ENCODE measurements at places on chromosomes 12 and 14.

GRCh38 chr12:114682785-114683708, 928 bp downstream of the TBX3 start:
- no peak for DNase-seq

DNA sequence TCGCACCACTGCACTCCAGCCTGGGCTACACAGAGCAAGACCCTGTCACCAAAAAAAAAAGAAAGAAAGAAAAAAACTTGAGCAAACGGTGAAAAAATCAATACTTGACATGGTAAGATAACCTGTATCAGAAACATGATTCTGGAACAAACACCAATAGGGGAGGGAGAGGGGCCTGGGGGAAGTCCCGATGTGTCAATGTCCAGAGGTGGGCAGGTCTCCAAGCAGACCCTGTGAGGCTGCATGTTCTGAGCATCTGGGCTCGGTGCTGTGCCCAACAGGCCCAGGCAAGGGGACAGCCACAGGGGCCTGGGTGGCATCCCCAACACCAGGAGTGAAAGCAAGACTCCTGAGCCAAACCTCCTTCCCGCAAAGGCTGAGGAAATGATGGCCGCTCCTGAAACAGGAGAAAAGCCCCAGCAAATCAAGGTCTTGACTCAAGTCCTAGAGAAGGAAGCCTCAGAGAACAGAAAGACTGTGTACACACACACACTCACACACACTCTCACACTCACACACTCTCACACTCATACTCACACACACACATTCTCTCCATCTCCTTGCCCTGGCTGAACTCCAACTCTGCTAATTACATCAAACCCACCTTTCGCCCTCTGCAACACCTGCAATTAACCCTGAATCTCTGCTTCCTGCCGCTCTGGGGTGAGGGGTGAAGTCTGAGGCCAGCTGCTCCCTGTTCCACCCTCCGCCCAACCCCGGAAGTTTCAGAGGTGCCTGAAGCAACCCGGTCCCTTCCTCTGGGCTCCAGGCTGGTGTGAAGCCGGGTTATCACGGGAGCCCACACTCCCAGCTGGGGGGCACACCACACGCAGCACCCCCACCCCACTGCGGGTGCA, 20.4 kb downstream of the CCDC88C start:
- DNase-seq: peak; percentile 78

GRCh38 chr12:131869871-131870418, 24.5 kb upstream of the ULK1 start:
- no peak for DNase-seq

DNA sequence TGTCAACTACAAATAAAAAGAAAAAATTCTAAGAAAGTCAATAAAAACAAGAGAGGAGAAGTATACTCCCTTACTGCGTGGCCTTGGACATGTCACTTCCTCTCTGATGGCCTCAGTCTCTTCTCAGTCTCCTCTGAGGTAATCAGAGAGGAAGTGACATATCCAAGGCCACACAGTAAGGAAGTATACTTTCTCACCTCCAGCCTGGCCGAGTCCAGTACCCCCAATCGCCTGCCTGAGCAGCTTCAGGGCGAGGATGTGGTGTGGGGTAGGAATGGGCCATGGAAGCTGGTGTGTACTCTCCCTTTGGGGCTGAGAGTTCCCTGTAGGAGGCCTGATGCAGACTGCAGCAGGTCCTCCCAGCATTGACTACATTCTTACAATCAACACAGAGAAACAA, 15.8 kb downstream of the VDR start:
- DNase-seq: no peak

- DNase-seq: no peak
Observed at GRCh38 chr12:6345319-6346091, 3.6 kb upstream of the TNFRSF1A start.

GRCh38 chr12:23495472-23495871, 454.0 kb downstream of the SOX5 start:
- DNase-seq: no peak

GRCh38 chr12:84397846-84398245, 514.8 kb downstream of the SLC6A15 start:
- no peak for DNase-seq

DNA sequence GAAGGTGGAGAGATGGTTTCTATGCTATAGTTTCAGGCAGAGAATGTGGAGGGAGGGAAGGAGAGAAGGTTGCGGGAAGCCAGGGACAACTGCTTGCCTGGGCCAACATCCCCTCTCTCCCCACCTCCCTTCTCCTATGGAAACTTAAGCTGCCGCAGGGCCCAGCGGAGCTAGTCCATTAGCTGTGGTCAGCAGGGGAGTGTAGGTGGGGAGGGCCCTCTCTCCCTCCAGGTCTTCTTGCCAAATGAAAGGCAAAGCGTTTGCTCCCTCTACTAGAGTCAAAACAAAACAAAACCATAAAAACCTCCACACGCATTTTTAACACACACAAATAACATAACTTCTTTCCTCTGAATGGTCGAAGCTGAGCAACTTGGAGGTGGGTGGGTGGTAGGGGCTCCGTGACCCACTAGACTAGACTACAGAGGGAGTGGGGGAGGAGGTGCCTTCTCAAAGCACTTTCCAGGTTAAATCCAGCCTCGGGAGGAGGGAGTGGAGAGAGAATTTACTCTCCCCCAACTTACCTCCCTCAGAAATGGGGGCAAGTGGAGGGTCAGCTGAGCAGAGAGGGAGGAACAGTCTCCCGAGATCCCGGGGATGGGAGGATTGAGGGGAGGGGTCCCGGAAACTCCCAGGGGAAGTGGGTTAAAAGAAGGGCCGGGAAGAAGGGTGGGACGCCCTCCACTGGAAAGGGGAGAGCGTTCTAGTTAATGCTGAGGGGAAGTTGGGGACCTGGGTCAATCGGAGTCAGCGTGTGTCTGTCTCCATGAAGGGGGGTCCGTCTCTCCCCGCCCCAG, 4.6 kb upstream of the CACNB3 start:
- DNase-seq: no peak

GRCh38 chr12:105457026-105457425, 126.5 kb downstream of the C12orf75 start:
- no peak for DNase-seq

DNA sequence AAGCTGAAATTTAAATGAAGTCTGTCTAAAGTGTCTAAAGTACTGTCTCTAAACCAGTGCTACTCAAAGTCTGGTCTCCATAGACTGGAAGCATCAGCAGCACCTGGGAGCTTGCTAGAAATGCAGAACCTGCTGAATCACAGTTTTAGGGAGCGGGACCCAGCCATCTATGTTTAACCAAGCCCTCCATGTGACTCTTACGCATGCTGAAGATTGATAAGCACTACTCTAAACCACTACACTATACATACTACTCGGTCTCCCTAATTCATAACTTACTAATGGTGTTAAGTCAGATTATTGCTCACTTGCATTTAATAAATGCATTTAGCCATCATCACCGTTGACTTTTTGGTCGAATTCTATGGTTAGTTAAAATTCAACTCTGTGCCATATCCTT, 88.8 kb downstream of the SLC25A21 start:
- DNase-seq: no peak

DNA sequence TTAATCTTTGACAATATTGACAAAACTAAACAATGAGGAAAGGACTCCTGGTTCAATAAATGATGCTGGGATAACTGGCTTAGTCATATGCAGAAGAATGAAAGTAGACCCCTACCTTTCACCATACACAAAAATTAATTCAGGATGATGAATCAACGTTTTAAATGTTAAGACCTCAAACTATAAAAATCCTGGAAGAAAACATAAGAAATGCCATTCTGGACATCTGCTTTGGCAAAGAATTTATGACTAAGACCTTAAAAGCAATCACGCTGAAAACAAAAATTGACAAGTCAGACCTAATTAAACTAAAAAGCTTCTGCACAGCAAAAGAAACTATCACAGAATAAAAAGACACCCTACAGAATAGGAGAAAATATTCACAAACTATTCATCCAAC, 97.4 kb downstream of the LMNTD1 start:
- no peak for DNase-seq

DNA sequence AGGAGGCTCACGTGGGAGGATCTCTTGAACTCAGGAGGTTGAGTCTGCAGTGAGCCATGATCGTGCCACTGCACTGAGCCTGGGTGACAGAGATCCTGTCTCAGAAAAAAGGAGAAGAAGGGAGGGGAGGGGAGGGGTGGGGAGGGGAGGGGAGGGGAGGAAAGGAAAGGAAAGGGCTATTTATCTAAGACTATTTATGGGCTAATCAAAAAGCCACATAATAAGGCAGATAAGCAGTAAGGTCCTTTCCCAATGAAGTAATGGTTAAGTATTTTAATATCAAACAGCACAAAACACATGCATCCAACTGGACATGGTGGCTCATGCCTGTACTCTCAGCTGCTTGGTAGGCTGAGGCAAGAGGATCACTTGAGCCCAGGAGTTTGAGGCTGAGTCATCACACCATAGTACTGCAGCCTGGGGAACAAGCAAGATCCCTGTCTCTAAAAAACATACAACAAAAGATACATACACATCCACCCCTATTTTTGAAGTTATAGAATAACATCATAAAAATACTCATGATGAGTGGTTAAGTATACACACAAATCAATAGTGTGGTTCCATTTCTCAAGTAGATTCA, 9.7 kb downstream of the PAWR start:
- no peak for DNase-seq

DNA sequence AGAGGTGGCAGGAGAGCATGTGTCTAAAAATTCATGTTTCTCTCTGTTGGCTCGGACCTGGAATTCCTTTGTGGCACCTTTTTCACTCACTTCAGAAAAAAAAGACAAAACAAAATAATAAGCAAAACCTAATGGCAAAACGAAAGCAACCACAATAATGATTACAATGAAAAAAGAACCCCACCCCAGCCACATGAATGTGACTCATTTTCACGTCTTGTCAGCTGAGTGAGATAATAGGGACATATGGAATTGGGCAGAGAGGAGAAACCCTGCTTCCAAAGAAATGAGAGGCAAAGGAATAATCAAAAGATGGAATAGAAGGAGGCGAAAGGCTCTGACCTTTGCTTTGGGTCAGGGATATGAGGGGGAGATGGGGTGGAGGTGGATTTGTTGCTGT, 143.4 kb downstream of the SLC8A3 start:
- no peak for DNase-seq

DNA sequence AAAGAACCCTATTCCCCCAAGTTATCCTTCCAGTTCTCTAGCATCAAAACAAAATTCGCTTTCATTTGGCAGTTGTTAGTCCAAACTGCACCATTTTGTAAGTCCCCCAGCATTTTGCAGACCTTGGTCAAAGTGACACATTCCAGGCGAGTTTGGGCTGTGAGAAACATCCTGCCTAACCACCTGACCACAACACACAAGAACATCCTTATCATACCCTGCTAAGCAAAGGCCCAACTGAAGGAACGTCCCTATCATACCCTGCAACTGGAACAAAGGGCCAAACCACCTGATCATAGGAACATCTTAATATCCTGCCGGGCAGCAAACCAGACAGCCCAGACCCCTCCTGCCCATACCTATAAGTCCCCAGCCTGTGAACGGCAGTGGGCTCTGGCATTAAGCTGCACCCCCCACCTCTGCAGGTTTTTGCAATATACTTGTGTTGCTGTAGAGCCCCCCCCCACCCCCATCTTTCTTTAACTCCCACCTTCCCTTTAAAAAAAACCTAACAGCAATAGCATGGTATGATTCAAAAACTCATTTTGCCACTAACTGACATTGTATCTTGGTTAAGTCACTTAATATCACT, 2.7 kb downstream of the PCNX4 start:
- no peak for DNase-seq

GRCh38 chr12:122872815-122873361, 23.0 kb downstream of the VPS37B start:
- no peak for DNase-seq

GRCh38 chr14:99521176-99522024, 40.2 kb downstream of the CCNK start:
- no peak for DNase-seq

DNA sequence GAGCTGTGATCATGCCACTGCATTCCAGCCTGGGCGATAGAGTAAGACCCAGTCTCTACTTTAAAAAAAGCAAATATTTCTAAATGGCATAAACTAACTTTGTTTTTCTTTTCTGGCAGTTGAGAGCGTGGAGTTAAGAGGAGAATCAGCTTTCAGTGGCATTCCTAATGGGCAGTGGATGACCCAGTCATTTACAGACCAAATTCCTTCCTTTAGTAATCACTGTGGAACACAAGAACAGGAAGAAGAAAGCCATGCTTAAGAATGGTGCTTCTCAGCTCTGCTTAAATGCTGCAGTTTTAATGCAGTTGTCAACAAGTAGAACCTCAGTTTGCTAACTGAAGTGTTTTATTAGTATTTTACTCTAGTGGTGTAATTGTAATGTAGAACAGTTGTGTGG, 21.2 kb downstream of the TDG start:
- no peak for DNase-seq

GRCh38 chr12:94173660-94174265, 25.4 kb downstream of the PLXNC1 start:
- DNase-seq: no peak

All from GM12891 (cell line).